ENCODE measurements at places on chromosomes 7 and 10.

- no peak for DNase-seq
Measured at GRCh38 chr10:28652106-28652505, 25.2 kb upstream of the BAMBI start.

GRCh38 chr10:77801474-77802161, 124.9 kb downstream of the DLG5 start:
- no peak for DNase-seq

DNA sequence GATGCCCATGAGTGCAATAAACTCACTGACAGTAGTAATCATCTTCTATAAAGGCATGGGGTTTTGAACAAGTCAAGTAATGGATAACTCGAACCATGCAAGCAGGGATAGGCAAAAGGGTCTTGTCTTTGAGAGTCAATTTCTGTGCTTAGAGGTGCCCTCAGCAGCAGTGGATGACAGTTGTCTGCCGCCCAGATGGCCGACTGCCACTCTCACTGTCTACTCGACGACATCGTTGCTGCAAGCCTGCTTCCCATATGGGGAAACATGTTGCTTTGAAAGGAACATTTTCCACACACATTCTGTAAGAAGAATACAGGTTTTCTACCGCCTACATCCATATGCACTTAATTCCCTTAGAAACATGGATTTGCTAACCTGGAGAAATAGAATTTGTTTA, 236.3 kb upstream of the DKK1 start:
- DNase-seq = no peak

- DNase-seq = no peak
Measured at GRCh38 chr7:115052706-115053105, 130.8 kb downstream of the MDFIC start.

DNA sequence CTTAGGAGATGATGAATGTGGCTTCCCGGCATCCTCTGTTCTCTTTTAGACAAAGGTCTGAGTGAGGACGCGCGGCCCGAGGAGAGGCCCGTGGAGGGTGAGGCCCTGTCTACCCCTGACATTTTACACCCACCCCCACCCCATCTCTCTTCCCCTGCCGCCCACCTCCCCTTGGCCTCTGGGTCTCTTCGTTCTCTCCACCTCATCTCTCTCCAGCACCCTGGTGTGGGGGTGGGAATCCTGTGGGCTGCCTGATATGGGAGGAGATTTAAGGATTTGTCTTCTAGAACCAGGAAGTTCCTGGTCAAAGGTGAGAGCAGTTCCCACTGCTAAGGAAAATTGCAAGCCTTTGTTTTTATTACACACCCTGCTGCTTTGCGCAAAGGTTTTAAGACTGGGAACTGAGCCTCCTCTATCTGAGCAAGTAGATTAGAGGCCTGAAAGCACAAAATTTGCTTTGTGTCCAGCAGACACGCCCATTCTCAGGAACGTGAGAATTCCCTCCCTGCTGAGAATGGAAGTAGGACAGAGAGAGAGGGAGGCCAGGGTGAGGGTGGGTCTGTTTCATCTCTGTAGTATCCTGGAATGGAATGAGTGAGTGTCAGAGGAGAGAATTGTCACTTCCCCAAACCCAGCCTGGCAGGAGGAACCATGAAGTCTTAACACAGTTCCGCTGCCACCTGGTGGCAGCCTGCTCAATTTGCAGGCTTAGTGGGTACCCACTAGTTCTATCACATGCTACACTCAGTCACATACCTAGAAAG, 91.2 kb downstream of the GTF2IRD1 start:
- no peak for DNase-seq

DNA sequence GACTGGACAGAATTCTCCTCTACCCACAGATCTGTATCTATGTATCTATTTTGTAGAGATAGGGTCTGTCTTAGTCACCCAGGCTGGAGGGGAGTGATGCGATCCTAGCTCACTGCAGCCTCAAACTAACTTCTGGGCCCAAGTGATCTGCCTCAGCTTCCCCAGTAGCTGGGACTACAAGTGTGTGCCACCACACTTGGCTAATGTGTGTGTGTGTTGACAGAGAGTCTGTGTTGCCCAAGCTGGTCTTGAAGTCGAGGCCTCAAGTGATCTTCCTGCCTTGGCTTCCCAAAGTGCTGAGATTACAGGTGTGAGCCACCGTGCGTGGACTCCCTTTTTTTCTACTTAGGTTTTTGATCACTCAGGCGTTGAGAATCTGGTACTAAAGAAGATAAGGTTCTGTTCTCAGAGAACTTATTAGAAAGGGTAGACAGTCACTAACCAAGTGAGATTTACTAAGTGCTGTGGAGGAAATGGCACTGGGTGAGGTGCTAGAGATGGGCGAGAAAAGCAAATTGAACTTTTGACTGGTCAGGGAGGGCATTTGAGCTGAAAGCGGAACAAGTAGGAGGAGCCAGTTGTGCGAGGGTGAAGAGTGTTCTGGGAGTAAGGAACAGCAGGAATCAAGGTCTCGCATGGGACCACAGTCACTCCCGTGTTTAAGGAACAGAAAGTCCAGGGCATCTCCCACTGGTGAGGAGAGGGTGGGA, 18.0 kb downstream of the NDUFB2 start:
- DNase-seq = no peak

DNA sequence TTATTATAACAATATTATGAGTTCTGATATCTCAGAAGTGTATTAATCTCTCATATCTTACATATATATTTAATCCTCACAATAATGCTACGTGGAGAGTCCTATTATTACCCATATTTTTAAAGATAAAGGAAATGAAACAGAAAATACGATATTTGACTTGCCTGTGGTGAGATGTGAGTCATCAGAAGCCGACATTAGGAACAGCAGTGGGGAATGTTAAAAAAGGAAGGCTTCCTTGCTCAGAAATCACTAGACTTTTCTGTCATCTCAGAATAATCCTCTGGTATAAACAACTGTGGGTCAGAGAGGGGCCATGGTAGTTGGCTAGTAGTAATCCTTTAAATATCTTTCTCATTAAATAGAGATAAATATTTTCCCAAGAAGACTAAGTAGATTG, 402.3 kb upstream of the PCDH15 start:
- no peak for DNase-seq

DNA sequence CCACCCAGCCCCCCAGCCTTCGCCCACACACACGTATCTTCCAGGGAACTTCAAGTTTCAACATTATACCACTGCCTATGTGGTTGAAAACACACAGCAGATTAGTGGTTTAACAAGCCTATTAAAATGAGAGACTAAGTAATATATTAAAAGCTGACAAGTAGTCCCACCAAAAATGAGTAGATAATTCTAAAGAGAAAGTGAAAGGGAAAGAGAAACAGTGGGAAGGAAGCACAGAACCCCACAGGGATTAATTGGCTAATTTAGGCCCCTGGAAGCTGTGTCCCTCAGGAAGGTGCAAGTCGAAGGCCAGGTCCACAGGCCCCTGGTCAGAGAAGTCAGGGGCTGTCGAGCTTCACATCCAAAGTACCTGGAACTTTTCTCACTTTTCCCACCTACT, 210.5 kb upstream of the YAE1 start:
- DNase-seq = no peak
